ENCODE measurements at places on chromosomes 12 and 14. TPM values are rescaled to one million over a fixed set of nuclear protein-coding genes. Genes with fewer than 3 reads are reported as not detected.
A peak's percentile ranks its signal among the peaks of the same experiment; 100 is the strongest.

The HSPB8 gene
- 496 TPM for total RNA-seq

The TMEM63C gene
- 2.9 TPM for total RNA-seq

The ADAM21 gene
- total RNA-seq = not detected

The KRT85 gene
- not detected for total RNA-seq

The DAO gene
- not detected for total RNA-seq

The DACT1 gene
- total RNA-seq = 2.8 TPM

The TEDC1 gene
- 2.5 TPM for total RNA-seq

The TRPV4 gene
- not detected for total RNA-seq

DNA sequence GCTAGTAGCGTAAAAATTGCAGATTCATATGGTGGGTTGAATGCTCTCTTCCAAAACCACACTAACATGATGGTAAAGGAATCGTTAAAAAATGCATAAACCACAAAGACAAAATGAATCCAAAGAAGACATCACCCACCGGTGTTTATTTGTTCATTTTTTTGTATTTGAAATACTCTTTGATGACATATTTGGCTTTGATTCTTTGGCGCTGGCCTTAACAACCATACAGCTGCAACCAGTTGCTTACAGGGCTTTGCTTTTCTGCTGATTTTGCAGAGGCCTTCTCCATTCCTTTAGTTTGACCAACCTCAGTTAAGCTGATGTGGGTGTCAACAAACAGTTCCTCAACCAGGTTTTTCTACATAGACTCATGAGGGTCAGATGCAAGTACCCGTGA lies 103.5 kb downstream of the CACNA1C start:
- DNase-seq = no peak

- DNase-seq = no peak
Measured at GRCh38 chr14:24329736-24330135, 5.1 kb downstream of the ADCY4 start.

DNA sequence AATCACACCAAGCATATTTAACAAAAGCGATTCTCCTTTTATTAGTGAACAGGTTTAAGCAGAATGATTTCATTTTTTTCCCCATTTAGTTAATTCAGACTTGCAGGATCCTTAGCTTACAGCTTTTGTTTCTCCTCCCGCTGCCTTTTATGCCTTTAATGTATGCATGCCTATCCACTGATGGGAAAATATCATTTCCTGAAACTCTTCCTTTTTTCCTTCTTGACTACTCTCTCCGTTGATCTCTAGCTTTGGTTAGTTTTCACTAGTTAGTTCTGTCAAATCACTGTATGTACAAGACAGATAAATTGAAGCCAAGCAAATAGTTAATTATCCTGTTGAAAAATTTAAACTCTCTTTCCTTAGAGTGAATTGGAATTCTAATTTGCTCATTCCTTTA lies 26.3 kb downstream of the NKX2-1 start:
- no peak for DNase-seq

- DNase-seq = no peak
Measured at GRCh38 chr12:92070864-92071445, 74.7 kb downstream of the BTG1 start.

GRCh38 chr12:106973545-106973944 lies 13.4 kb downstream of the MTERF2 start:
- DNase-seq = no peak

DNA sequence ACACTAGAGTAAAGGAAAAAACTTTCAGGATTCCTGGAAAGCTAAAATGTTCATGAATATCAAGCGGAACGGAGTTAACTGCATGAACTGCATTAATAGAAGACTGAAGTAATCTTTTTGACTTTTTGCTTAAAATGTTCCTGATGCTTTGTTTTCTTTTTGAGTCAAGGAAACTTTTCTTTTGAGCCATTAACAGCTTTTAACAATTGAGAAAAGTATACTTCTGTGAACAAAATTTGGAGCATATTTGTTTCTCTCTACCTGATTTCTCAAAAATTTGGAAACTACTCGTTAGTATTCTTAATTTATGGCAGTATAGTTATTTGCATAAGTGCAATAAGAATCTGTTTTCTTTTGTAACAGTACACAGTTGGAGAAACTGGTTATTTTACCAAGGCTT lies 78.5 kb downstream of the CALM1 start:
- no peak for DNase-seq

- no peak for DNase-seq
Measured at GRCh38 chr14:59585891-59586554, 9.4 kb upstream of the CCDC175 start.

- DNase-seq = no peak
Measured at GRCh38 chr14:95659990-95660385, 26.2 kb upstream of the TCL1B start.

DNA sequence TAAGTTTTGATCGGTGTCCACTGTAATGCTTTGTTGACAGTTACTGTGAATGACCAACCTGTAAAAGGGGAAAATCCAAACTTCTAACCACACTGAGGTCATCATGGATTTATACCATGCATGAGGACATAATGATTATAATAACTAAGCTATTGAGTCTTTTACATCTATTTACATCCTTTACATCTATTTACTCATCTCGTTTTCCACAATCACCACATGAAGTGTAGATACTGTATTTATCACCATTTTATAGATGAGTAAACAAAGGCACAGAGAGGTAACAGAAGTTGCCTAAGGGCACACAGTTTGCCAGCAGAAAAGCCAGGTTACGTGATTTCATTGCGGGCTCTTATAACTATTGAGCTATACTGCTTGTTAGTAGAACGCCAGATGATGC lies 27.9 kb upstream of the EID3 start:
- no peak for DNase-seq

DNA sequence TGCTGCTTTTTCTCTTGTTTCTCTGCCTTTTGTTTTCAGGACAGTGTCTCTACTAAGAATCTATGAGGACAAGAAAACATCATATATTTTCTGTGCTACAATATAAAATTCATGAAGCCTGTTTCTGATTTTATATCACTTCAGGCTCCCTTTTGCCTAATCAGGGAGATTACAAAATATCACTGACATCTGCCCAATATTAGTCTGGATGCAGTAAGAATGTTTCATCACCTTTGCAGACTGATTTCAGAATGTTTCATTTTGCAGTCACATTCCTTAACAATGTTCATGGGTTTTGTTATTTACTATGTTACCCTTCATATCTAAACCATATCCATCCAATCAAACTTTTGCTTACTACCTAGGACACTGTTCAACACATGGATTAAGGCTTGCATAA lies 491 bp upstream of the CLEC6A start:
- no peak for DNase-seq

- DNase-seq = no peak
Measured at GRCh38 chr14:85572845-85573244, 42.9 kb downstream of the FLRT2 start.

GRCh38 chr12:46230306-46230705 lies 38.5 kb downstream of the SLC38A1 start:
- no peak for DNase-seq

DNA sequence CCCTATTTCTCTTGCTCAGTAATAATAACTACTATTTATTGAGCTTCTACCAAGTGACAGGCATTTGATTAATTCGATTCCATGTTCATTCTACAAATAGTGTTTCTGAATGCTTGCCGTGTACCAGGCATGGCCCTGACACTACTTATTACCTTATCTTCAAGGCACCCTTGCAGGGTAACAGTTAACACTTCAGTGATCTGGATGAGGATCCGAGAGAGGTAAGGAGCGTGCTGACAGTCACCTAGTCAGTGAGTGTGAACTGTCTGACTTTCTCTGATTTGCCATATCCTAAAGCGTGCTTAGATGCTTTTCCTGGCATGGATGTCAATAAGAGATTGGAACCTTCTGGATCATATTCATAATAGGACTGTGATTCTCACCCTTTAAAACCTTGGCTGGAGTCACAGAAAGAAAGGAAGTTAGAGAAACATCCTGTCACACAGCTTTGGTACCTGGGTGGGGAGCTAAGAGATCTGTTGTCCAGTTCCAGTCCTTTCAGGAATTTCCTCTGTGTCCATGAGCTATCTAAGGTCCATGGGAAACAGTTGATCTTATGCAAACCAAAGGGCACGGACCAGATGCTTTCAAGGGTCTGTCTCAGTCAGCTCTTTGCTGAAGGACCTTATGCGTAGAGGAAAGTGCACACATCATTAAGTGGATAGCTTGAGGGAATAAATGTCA lies 54.8 kb downstream of the PPFIBP1 start:
- no peak for DNase-seq

GRCh38 chr14:77061630-77062257 lies 33.2 kb upstream of the IRF2BPL start:
- no peak for DNase-seq

DNA sequence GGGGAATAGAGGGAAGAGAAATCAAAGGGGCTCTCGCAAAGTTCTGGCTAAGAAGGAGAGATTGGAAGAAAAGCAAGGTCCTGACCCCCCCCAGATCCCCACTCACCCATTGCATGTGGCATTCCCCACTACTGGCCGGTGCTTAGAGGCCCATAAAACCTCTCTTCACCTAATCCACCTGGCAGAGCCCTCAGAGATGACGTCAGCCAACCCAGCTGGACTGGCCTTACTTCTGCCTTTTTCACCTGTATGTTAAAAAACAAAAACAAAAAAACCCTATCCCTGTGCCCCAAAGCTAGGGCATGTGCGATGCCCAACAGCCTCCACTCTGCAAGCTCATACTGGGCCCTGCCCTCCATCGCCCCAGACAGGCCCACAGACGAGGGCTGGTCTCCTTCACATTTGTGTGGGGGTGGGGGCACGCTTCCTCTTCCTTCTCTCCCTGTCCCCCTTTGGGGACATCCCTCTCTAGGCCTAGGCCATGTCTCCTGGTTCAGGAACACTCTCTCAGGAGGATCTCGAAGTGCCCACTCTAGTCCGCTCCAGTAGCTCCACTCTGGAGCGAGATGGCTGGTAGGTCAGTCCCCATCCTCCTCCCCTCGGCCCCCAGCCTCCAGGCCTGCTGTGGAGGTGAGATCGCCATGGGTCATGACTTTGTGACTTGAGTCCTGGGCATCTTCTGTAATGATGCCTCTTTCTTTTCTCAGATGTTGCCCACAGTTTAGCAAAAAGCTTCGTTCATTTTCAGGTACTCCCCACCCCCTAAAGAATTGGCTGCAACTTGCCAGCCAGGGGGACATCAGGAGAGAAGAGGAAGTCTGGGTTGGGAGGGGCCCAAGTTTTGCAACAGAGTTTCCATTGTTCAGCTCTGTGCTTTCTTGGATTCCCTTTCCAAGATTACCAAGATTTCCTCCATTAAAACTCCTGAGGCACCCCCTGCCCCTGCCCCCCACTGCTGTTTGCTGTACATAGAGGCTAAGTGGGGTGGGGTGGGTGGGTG lies 37.0 kb downstream of the FIGNL2 start:
- no peak for DNase-seq

GRCh38 chr14:68374682-68375081 lies 418.2 kb downstream of the ZFP36L1 start:
- no peak for DNase-seq

GRCh38 chr12:88865537-88865936 lies 285.3 kb upstream of the KITLG start:
- no peak for DNase-seq

DNA sequence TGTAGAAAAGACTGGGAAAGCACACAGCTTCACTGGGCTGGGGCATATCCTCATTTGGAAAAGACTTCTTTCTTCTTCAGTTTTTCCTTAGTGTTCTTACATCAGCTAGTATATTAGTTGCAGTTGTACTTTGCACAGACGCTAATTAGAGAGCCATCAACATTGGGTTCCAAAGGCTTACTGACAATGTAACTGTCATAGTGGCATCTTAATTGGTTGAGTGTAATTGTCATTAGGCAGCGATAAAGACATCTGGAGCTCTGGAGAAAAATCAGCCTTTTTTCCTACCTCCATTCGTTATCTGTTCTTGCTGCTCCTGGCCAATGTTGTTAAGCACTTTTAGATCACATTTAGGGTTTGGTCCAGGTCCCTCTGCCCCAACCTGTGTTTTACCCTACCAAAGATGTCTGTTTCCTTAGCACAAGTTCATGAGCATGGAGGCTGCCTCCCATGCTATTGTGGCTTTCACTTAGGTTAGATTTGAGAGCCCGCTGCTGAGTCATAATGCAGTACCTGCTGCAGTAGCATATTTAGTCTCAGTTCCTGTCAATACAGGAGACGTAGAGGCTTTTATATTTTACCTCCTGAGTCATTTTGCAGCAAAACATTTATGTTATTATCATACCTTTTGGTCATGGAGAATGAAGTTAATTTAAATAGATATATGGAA lies 49.2 kb downstream of the FBXW8 start:
- DNase-seq = no peak

DNA sequence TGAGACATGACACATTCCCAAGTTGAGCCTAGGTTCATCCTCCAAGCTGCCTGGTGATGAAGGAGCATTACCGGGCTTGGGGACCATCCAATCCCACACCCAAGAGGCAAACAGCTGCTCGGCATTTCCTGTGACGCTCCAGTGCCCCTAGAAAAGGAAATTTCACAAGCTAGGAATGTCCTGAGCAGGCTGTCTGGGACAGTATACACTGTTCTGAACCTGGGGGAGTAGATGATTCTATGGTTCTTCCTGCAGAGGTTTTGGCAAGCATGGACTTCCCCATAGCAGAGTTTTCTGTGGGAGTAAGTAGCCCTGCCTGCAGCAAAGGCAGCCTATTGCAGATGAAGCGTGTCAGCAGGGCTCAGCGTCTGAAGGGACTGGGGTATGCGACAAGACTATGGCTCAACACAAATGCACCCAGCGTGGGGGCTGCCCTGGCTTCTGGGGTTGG lies 47.4 kb upstream of the SRSF5 start:
- DNase-seq = no peak

DNA sequence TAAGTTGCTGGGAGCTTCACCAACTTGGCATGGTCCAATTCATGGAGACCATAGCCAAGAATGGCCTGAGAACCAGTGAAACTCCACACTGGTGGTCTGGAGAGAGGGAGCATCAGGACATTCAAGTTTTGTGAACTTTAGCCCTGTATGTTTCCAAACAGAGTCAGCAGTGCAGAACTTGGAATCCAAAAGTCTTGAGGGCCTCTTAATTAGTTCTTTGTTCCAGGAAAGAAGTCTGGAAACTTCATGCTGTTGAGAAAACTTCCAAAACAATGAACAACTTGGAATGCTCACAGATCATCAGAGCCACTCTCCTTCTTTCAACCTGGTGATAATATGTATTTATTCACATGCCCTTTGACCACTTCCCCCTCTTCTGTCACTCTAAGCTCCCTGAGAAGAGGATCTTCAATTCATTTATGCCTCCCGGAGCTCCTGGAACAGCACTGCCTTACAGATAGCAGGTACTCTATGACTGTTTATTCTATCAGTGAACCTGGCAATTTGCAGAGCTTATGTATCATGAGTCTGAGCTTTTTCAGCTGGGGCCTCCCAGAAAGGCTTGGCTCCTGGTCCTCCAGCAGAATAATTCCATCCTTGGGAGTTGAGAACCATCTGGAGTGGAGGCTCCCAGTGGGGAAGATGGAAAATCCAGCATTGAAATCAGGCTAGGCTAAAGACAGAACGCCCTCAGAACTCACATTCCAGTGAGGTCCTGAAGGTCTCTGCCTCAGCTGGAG lies 191.4 kb downstream of the KTN1 start:
- DNase-seq = peak; percentile 31

DNA sequence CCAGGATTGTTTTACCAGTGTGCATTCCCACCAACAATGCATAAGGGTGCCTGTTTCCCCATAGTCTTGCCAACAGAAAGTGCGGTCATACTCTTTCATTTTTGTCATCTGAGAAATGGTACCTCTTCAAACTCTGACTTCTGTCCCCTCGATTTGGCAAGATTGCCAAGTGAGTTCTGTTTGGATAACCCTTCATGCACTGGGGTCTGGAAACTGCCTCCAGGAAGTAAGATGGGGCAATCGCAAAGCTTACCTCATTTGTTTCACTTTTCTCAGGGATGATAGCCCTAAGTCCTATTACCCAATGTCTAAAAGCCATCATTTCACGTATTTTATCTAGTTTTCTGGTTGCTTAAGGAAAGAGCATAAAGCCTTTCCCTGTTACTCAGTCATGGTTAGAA lies 28.6 kb upstream of the NR1H4 start:
- no peak for DNase-seq

Measured in heart left ventricle (tissue), 16 donors.